ENCODE measurements at places on chromosomes 5 and 9. TPM values are rescaled to one million over a fixed set of nuclear protein-coding genes. Genes with fewer than 3 reads are reported as not detected.

DNA sequence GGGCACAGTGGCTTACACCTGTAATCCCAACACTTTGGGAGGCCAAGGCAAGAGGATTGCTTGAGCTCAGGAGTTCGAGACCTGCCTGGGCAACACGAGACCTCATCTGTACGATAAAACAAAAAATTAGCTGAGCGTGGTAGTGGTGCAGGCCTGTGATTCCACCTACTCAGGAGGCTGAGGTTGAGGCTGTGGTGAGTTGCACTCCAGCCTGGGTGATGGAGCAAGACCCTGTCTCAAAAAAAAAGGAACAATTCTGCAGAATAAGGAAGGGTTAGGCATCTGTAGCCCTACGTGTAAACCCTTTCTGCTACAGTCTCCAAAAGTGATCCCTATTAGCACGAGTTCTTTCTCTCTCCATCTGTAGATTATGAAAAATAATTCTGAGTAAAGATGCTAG is 19.9 kb downstream of the CDC26 start:
- DNase-seq: no peak

GRCh38 chr9:94301583-94301982 is 26.9 kb downstream of the NUTM2F start:
- DNase-seq: no peak

DNA sequence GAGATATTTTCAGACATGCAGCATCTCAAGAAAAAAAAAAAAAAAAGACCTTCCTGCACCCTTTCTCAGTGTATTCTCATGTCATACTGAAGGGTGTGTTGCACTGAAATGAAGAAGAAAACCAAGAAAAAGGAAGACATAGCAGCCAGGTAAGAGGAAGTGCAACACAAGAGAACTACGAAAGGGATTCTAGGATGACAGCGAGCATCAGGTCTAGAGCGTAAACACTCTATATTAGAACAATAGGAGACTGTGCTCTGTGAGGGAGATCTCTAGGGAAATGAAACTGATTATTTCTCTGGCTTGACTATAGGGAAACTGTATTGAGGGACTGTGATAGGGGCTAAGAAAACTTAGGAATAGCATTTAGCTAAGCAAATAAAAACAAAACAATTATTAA is 30.0 kb downstream of the BTF3 start:
- DNase-seq: no peak

DNA sequence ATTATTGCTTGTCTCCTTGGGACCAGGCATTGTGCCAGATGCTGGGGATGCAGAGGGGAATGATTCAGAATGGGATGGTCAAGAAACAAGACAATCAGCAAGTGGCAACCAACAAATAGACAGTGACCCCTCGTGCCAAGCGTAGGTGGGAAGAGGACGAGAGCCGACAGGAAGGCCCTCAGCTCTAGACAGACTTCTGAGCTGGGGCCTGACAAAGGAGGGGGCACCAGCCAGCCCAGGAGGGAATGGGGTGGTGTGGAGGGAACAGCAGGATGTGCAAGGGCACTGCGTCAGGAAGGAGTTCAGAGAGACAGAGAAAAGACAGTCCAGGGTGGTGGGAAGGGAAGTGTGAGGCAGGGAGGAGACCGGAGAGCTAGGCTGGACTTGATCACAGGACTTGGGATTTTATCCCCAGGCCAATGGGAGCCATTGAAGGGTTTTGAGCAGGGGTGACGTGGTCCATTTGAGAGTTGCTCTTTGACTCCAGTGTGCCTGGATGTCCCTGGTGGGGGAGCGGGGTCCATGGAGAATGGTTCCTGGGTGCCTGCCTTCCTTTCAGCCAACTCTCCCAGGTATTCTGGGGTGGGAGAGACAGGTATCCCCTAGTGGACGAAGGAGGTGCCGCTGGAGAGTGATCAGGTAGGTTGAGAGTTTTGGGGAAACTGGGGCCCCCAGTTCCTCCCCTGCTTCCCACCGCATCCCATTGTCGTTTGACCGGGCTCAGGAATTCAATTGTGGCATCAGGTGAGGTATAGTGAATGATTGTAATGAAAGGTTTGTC is 79.3 kb upstream of the ZNF618 start:
- DNase-seq: no peak

DNA sequence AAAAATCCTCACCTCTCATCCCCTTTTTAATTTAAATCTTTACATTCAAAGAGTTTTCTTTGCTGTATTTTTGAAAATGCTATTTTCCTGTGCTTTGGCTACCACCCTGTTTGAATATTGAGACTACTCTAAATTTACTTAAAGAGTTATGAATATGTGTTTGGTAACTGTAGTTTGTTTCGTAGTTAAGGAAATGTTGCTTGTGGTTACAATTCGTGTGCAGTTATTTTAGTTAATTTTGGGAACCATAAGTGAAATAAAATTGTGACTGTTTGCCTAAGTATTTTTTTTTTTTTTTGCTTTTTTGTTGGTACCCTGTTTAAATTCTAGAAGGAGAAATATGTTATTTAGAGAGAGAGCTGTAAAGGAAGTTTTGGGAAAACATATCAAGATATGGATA is 78.7 kb downstream of the XRCC4 start:
- no peak for DNase-seq

The LHX3 gene
- not detected for total RNA-seq

The FOXE1 gene
- total RNA-seq: not detected

The ECSCR gene
- 20.6 TPM for total RNA-seq

The GRM6 gene
- not detected for total RNA-seq

The ZFP2 gene
- total RNA-seq: 0.67 TPM

The CHSY3 gene
- 0.62 TPM for total RNA-seq

The SIT1 gene
- 0.32 TPM for total RNA-seq

The ARRDC1 gene
- total RNA-seq: 17.3 TPM
